ENCODE measurements at places on chromosomes 5 and 9. TPM values are rescaled to one million over a fixed set of nuclear protein-coding genes. Genes with fewer than 3 reads are reported as not detected.

The OSMR gene
- 190 TPM for total RNA-seq

The MARCHF11 gene
- total RNA-seq, result not detected

The BTNL3 gene
- not detected for total RNA-seq

The ALAD gene
- total RNA-seq, result 23.0 TPM

The ALDOB gene
- not detected for total RNA-seq

The TMEM252 gene
- not detected for total RNA-seq

DNA sequence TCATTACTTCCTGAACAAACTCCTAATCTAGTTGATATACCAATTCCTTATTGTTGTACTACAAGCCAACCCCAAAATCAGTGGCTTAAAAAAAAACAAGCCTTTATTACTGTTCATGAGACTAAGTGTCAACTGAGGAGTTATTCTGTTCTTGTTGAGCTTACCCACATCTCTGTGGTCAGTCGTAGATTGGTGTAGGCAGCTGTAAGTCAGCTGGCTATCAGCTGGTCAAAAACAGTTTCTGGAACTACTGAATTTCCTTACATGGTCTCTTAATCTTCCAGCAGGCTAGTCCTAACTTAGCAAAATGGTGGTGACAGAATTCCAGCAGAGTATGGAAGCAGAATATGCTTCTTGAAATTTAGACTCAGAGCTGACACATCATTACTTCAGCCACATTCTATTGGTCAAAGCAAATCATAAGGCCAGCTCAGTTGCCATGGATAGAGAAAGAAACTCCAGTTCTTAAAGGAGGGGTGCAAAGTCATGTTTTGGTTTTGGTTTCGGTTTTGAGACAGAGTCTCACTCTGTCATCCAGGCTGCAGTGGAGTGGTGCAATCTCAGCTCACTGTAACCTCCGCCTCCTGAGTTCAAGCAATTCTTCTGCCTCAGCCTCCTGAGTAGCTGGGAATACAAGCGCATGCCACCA is 386.1 kb upstream of the MPDZ start:
- no peak for DNase-seq

DNA sequence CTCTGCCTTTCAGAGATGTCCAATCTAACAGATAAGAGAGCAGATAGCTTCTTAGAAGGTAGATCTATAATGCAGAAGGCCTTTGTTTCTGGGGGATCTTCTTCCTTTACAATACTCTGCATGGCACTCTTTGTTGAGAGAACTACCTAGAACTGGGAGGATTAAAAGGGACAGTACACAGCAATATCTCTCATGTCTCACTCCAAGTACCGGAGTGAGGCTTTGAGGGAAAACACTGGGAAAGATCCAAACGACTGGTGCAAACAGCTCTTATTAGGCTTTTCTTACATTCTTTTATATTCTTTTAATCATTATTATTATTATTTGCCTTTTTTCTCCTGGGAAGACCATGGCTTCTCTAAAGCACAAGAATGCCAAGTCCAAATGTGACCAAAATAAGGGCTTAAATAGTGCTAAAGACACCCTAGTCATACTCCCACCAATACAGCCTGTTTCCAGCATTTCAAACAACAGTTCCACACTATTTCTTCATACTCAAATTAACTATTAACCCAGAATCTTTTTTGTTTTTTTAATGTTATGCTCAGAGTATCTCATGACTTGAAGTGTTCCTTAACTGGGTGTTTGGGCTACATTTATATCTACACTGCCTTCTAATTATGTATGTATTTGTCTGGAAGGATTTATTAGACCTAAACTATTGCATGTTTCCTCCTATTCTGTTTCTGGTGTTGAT is 52.7 kb downstream of the ABHD17B start:
- DNase-seq, result no peak

GRCh38 chr9:136723989-136724388 is 11.6 kb downstream of the DIPK1B start:
- DNase-seq, result no peak

GRCh38 chr5:77294185-77294584 is 83.7 kb downstream of the PDE8B start:
- DNase-seq, result no peak

- no peak for DNase-seq
Measured at GRCh38 chr5:127094161-127094814, 21.0 kb upstream of the C5orf63 start.

DNA sequence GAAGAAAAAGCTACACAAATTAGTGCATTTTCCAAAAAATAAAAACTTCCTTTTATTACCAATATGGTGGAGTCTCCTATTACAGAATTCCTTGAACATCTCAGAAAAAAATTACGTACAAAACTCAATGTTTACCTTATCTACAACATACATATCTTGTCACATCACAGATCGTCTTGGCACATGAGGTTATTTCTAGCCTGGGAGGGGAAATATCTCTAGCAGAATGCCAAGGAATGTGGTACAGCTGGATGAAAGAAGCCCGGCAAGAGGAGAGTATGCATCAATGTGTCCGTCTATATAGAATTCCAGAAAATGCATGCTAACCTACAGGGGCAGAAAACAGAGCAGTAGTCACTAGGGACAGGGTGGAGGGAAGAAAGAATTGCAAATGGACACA is 443.8 kb downstream of the ZSWIM6 start:
- DNase-seq, result no peak

- no peak for DNase-seq
Measured at GRCh38 chr9:14083366-14083765, 230.6 kb downstream of the NFIB start.

DNA sequence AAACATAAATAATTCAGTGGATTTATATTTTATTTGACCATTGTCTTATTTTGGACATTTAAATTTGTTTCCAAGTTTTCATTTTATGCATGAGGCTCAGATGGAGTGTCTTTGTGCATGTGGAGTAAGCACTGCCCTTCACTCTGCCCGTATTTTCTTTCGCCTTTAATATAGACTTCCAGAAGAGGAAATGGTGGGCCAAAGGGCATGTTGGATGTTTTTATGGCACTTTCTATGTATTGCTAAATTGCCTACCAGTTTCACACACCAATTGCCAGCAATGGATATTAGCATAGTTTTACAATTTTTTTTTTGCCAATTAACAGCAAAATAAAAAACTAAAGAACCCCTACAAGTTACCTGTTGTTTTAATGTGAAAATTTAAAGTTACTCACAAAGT is 38.4 kb downstream of the ZSWIM6 start:
- no peak for DNase-seq

Measured in thoracic aorta (tissue), 2 donors.